Cardiac fibroblast (primary cell): ENCODE measurements at places on chromosomes 1 and 21.

DNA sequence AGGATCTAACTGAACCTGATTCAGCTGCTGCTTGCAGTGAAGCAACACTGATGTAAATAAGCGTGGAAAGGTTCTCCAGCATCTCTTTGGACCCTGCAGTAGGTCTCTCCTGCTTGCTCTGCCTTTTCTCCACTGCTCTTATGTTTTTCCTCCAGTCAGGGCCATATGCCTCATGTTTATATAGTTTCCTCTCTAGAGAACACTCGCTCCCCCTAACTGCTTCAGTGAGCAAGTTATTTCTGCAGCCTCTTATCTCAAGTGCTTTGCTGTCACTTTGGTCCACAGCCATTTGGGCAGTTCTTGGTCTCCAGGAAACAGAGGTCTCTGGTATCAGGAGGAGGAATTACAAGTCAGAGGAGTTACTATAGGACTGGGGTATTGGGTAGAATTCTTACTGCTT, 5.3 kb downstream of the PRUNE1 start:
- peak; percentile 90 for DNase-seq

- no peak for DNase-seq
These were observed 20.6 kb downstream of the PLA2G5 start for GRCh38 chr1:20090641-20091040.

DNA sequence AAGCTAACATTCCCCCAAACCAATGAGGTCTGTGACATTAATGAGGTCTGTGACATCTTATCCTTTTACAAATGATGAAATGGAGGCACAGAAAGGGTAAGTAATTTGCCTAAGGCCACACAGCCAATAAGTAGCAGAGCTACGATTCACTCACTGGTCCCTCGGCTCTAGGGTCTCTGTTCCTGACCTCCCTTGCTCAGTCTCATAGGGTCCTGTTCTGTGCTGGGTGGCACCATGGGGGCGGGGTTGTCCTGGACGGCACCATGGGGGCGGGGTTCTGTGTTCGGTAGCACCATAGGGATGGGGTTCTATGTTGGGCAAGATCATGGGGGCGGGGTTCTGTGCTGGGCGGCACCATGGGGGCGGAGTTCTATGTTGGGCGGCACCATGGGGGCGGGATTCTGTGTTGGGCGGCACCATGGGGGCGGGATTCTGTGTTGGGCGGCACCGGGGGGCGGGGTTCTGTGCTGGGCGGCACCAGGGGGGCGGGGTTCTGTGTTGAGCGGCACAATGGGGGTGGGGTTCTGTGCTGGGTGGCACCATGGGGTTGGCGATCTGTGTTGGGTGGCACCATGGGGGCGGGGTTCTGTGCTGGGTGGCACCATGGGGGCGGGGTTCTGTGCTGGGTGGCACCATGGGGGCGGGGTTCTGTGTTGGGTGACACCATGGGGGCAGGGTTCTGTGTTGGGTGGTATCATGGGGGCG, 55.6 kb downstream of the CLSTN1 start:
- DNase-seq, result no peak

- no peak for DNase-seq
These were observed 103.2 kb downstream of the PKN2 start for GRCh38 chr1:88787023-88787903.

DNA sequence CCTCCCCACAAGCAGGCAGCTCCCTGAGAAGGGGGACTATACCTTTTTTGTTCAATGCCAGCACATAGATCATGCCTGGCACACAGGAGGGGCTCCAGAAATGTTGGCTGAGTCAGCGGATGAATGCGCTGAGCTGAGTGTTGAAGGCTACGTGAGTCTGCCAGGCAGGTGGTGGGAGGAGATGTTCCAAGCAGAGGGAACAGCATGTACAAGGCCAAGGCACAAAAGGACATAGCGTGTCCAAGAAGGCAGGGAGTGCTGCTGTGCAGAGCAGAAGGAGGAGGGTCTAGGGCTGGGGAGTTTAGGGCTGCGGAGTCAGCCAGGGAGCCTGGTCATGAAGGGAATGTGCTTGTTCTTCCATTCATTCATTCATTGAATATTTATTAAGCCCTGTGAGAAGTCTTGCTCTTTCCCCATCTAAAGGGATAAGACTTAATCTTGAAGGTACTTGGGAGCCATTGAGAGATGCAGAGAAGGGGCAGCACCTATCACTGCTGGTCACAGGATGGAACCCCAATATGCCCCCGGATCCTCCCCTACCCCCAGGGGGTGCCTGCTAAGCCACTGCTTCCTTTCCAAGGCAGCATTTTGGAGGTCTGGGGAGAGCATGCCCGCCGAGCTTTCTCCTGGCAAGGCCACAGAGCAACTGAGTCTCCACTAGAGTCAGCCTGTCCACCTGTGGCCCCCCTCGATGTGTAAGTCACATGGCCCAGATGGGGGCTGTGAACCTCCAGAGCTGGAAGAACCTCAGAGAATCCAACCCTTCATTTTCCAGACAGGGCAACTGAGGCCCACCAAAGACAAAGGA, 31.2 kb upstream of the LAPTM5 start:
- peak; percentile 28 for DNase-seq

- DNase-seq, result no peak
These were observed 254.8 kb upstream of the PLXNA2 start for GRCh38 chr1:208499026-208499425.

DNA sequence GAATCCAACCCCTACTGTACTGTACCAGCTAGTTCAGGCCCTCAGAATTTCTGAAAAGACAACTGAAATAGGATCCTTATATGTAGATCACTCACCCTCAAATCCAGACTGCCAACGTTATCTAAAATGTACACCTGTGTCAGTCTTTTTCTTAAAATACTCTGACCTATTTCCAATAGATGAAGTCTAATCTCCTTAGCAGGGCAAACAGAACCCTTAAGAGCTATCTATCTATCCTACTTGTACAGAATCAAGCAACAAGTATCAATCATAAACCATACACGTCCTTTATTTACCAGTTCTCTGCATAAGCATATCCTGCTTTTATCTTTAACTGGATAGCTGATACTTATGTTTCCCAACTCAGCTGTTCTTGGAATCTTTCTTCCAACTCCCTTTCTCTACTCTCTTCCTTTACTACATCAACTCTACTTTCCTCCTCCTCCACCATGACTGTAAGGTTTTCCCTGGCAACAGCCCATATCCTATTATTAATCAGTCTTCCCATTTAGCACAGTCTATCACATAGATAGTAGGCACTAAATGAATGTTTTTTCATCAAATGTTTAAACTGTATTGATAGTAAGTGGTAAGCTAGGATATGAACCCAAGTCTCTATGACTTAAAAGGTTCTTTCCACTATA, 2.8 kb downstream of the LRIF1 start:
- DNase-seq, result no peak

- DNase-seq, result no peak
These were observed 13.3 kb downstream of the CELA2B start for GRCh38 chr1:15489052-15489736.

GRCh38 chr21:43810505-43811261, 21.3 kb downstream of the RRP1 start:
- DNase-seq, result peak; percentile 71
